Stimulated activated CD4-positive, alpha-beta T cell treated with anti-CD3 and anti-CD28 coated beads, Interleukin-1b, Interleukin-23, amount 100 ng/mL, for 1 hour (primary cell): ENCODE measurements at places on chromosomes 3 and 15.

DNA sequence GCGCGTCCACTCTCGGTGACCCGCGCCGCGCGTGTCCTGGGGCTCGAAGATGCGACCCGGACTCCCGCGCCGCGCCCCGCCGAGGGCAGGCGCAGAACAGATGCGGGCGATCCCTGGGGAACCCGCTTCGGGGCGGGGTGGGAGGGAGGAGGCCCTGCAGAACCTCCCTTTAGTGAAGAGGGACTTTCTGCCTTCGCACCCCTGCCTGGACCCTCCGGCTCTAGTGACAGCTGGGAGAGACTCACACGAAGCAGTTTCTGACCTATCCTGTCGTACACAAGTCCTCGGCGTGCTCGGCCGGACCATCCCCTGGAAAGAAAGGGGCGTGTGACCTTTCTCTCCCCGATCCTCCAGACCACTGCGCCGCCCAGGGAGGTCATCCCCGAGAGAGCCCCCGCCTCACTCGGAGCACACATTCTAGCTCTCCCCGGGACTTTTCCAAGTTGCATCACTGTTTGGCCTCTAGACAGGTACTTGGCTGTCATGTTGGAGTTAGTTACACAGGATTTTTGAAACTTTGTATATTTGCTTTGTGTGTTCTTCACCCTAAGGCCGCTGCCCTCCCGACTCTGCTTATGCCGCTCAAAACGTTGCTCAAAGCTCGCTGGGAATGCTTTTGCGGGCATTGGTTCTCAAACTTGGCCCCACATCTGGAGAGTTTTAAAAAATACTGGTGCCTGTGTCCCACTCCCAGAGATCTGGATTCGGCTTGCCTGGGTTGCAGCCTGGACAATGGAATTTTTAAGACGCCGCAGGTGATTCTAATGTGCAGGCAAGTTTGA is 582 bp downstream of the CGNL1 start:
- no peak for DNase-seq

- no peak for DNase-seq
These were observed at the start of gene SLC38A3 for GRCh38 chr3:50204804-50205412. TSS of gene SLC38A3 (plus strand) at chr3:50205271. CDS start at chr3:50214200, 8,929 bp downstream.

- DNase-seq = no peak
These were observed 3.3 kb upstream of the ALAS1 start for GRCh38 chr3:52194485-52195290.

DNA sequence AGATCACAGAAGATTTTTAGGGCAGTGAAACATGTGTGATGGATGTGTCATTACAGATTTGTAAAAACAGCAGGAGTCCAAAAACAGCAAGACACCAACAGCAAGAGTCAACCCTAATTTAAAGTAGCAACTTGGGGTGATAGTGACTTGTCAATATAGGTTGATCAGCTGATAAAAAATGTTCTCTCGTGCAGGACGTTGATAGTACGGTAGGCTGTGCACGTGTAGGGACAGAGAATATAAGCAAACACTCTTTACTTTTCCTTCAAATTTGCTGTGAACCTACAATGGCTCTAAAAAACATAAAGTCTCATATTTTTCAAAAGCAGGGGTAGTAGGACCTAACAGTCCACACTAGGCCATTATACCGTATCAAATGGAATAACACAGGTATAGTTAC is 120.8 kb downstream of the STAG1 start:
- no peak for DNase-seq

DNA sequence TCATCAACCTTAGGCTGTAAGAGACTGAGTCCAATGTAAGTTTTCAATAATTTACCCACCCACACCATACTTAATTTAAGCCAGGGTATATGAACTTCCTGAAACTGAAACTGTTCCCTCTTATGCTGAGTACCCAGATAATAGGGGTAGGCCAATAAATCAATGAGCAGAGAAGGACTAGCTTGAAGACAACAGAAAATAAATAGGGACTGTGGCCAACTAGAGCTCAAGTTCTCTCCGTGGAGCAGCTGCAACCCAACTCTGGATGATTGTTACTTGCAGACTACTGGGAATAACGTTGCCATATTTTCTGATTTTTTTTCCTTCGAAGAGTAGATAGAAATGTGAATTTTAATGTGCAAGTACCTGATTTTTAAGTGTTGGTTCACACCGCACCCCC is 128.0 kb downstream of the ATG7 start:
- DNase-seq = no peak

DNA sequence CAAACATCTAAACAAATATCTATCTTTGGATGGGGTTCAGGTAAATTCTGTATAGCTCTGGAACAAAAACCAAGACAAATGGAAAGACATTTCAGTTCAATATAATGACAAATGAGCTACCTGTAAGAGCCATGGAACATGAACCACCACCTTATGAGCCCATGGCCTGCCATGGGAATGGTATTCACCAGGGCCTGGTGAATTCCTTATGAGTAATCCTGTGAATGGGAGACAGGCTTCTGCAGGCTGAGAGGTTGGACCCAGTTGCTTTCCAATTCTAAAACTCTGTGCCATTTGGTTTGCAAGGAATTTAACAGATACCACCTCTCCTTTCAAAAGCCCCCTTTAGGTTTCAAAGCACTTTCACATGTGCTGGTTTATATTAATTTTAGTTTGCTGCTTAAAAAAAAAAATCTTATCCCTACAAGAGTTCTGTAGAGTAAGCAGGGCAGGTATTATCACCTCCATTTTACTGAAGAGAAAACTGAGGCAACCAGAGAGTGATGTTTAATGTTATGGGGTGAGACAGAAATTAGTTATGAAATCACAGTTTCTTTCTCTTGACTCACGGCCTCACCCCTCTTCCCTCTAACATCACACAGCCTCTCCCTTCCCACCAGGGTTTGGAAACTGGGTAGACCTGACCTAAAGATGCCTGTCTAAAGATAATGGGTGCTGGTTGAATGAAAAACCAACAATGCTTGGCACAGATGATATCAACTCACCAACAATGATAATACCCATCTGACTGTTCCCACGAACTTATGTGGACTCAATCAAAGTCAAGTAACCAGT is 397.6 kb upstream of the WNT5A start:
- DNase-seq = no peak

DNA sequence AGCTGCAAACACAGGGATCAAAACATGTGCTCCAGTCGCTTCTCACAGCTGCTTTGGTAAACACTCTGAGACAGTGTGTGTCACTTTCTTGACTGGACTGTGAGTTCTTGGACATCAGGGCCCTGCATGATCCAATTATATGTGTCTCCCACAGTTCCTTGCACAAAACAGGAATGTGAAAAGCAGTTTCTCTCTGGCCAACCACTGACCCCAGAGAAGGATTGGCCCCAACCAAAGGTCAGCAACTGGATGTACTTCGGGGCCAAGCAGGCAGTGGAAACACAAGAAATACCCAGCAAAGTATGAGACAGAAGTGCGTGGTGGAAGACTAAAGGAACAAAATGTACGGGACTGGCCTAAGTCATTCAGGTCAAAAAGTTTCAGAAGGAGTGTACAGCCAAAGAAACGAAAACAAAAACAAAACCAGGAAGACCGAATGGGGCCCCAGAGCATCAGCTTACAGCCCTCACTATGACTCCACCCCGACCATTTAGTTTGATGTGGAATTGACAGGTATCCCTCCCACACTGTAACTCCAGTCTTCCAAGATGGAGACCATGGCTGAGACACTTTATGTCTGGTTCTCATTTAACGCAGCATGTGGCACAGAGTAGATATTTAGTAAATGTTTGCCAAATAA is 76.7 kb upstream of the LPP start:
- no peak for DNase-seq
